ENCODE measurements at places on chromosomes 11 and 22.

DNA sequence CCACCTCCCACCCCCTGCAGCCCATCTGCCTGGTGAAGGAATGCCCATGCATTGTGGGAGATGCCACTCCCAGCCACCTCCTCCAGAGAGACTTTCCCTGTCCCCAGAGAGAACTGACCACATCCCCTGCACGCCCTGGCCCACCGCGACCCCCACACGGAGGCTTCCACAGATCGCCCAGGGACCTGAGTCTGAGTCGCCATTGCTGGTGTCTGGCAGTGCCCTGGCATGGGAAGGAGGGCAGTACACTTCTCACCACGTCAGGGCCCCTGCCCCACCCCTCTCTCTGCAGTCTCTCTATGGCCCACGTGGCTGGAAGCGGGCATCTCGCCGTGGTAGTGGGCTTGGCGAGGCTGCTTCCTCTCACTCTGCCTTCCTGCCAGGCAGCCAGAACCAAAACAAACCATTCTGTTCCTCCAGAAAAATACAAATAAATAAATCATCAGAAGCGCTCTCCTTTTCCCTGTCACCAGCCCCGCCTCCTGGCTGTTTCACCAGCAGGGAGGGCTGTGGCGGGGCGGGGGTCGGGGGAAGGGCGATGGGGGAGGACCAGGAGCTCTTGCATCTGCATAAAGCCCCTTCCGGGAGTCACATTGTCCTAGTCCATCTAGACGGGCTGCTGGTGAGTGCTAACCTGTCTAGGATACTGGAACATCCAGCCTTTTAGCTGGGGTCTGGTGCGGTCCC is 20.9 kb downstream of the SHISAL1 start:
- DNase-seq: no peak

DNA sequence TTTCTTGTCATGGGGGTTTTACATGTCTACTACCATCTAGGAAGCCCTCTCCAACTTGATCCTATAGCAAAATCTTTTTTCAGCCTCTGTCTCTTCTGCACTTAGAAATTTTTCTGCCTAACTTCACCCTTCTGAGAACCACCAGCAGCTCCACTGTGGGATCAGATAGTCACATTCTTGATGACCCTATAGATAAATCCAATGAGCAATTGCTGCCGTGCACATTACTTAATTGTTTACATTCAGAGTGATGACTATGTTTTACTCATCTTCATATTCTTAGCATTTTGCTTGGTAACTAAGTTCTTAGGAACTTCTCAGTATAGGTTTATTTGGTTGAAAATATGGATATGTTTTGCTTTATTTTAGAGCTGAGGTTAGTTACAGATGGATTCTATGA is 12.4 kb upstream of the ETS1 start:
- no peak for DNase-seq

DNA sequence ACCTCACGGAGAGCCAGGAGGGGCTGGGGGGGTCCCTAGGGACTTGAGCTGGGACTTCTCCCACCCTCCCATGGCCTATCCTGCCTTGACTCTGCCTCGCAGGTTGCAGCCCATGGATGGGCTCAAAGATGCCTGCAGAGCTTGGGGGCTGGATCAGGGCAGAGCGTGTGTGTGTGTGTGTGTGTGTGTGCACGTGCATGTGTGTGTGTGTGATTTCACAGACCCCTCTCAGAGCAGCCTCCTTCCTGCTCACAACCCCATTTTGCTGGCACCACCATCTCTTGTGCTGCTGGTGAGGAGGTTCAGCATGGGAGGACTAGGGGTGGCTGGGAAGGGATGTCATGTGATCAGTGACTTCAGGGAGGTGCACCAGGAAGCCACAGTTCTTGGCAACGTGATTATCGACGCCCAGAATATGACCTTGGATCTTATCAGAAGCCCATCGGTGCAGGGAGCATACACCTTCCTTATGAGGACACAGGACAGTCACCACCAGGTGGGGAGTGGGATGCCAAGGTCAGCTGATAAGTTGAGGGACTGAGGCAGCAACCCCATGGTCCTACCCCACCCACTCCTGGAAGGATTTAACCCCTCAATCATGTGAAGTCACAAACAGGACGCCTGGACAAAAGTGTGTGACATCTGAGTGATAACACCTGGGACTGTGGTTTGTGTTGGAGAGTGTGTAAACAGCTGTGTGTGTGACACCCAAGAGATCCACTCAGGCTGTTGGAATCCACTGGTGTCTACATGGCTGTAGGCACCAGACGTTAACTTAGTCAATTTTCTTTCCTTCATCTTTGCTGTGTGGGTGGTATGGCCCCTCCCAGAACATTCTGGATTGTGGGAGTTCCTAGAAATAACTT is 1.8 kb upstream of the NAALADL1 start:
- DNase-seq: no peak

GRCh38 chr11:117814766-117815261 is 9.7 kb downstream of the FXYD2 start:
- DNase-seq: peak; percentile 23

DNA sequence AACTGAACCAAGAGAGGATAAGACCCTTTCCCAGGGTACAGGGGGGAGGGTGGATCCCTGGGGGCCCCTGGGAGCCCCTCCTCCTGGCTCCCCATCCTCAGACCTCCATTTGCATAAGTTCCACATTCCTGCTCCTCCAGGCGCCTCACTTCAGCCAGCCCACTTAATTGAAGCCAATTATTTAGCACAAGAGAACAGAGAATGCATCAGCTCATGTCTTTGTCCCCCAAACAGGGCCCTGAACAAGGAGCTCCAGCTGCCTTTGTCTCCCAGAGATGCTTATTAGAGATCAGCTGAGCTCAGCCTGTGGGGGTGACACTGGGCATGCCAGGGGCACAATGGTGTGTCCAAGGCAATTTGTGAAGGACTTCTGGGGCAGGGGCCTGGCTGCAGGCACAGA is 89.9 kb upstream of the PRDM11 start:
- DNase-seq: no peak

GRCh38 chr11:73416786-73417185 is 40.6 kb downstream of the RELT start:
- DNase-seq: no peak

GRCh38 chr22:37534445-37534844 is 15.2 kb upstream of the CARD10 start:
- no peak for DNase-seq

GRCh38 chr22:28714043-28714628 is 27.5 kb downstream of the CHEK2 start:
- peak; percentile 38 for DNase-seq

GRCh38 chr11:45692808-45693453 is 27.5 kb upstream of the CHST1 start:
- no peak for DNase-seq

DNA sequence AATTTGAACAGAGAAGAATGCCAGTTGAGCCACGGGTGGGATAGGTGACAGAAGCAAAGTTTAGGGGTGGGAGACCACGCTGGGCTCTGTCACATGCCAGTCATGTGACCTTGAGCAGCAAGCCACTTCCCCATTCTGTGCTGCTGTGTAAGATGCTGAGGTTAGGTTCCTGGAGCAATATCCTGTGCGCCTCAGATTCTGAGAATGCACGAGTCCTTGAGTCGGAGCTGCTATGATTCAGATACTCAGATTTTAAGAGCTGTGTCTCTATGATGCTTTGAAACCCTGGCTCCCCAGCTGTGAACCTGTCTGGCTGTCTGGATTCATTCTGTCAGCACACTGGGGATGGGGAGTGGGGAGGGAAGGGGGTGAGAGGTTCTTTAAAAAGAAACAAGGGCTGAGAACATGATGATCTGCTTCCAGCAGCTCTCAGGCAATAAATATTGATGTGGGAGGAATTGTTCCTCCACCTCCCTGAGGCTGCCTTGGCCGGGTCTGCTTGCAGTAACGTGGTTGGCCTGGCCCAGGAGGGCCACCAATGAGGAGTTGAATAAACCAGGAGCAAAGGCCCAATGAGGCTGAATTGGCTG is 24.0 kb downstream of the SLCO2B1 start:
- peak; percentile 21 for DNase-seq

DNA sequence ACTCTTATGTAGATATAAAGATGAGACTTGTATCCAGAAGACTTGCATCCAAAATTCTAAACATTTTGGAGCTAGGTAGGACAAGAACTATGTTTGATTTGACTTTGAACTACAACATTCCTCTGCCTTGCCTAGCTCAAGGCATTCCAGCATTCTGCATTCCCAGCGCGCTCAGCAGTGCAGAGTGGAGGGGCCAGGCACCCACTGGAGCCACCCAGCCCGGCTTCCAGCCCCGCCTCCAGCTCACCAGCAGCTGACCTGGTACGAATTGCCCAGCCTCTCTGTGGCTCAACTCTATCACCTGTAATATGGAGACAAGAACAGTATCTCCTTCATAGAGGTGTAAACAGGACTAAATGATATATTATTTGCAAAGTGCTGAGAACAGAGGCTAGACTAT is 28.8 kb downstream of the PRDM10 start:
- DNase-seq: no peak
